ENCODE measurements at places on chromosomes 12 and 14. TPM values are rescaled to one million over a fixed set of nuclear protein-coding genes. Genes with fewer than 3 reads are reported as not detected.

- no peak for DNase-seq
Measured at GRCh38 chr14:100723135-100723829, 3.4 kb upstream of the DLK1 start.

The NPC2 gene
- polyA plus RNA-seq = 170 TPM

DNA sequence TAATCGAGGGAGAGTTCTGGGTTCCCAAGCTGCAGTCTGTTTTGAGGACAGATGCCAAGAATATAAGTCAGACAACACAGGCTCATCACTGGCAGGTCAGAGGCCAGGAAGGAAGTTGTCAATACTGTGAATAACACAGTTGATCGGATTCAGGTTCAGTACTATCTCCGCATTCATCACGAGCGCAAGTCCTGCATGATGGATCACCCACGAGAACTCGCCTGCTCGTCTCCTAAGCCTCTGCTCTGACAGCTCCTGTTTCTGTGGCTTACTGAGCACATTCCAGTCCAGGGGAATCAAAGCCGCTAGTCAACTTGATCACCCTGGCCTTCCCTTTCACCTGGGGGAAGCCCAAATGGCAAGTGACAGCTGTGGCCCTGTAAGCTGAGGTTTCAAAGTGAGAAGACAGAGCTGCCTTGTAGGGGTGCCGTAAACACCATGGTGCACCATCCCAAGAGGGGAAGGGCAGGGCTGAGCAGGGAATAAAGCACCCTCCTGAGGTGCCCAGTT lies 60.1 kb upstream of the DICER1 start:
- no peak for DNase-seq

GRCh38 chr12:40225984-40226602 lies 1.3 kb downstream of the LRRK2 start:
- DNase-seq = no peak

- no peak for DNase-seq
Measured at GRCh38 chr12:15928870-15929571, 17.9 kb downstream of the DERA start.

DNA sequence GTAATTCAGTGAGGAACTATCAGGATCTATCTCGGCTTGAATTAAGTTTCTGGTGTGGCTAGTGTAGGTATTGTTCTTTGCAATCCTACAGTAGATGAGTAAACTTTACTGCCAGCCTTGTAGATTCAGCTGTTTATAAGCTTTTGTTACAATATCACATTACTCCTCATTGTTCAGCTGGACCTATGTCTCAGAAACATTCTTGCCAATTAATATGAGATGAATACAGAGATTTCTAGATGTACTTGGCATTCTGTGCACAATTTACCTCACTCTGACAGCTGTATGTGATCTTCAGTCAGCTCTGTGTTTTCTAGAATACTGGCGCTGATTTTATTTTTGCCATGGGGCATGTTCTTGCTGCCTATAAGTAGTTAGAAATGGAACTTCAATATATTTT lies 55.7 kb downstream of the METTL25 start:
- DNase-seq = no peak

- no peak for DNase-seq
Measured at GRCh38 chr14:68846466-68846865, 53.6 kb upstream of the ZFP36L1 start.

GRCh38 chr12:1646569-1647284 lies 17.7 kb downstream of the WNT5B start:
- DNase-seq = no peak

GRCh38 chr12:119713551-119714031 lies 45.7 kb downstream of the PRKAB1 start:
- DNase-seq = no peak

The HOXC4 gene
- 0.32 TPM for polyA plus RNA-seq

The GARIN6 gene
- not detected for polyA plus RNA-seq

GRCh38 chr12:19142499-19142898 lies 13.0 kb downstream of the PLEKHA5 start:
- no peak for DNase-seq

DNA sequence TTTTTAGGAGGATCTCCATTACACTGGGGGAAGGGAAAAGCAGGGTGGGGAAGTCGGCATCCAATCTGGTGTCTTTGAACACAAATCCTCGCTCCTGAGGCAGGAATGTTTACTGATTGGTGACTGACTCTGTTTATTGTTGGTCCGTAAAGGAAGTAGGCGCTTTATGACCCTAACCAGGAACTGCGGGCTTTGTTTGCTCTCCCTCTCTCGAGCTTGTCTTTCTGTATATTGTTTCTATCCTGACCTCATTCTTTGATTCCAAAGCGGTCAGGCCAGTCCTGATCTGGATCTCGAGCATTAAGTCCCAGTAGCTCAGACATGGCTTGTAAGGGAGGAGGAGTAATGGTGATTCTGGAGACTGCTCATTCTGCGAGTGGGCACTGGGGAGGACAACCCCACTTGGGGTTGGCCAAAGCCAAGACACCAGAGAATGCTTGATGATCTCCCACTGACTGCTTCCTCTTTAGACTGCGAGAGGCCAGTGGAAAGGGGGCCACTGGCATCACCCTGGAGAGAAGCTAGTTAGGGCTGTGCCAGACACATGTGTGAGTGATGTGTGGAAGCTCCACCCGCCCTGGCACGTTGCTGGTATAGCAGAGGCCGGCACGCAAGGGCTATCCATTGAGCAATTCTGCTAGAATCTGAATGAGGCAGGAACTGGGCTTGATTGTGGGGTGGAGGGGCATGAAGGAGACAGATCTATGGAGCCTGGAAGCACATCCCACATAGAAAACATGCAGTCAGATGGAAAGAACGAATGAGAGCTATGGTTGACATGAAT lies 194.6 kb downstream of the PAX9 start:
- peak; percentile 13 for DNase-seq

The FAR2 gene
- polyA plus RNA-seq = 2.5 TPM

GRCh38 chr14:29755311-29756018 lies 172.2 kb downstream of the PRKD1 start:
- DNase-seq = no peak

DNA sequence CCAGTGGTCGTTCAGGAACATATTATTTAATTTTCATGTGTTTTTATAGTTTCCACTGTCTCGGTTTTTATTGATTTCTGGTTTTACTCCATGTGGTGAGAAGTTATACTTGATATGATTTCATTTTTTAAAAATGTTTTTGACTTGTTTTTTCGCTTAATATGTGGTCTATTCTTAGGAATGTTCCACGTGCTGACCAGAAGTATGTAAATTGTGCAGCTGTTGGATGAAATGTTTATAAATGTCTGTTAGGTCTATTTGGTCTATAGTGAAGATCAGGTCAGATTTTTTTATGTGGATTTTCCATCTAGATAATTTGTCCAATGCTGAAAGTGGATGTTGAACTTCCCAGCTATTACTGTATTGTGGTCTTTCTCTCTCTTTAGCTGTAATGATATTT lies 433.8 kb upstream of the MIS18BP1 start:
- DNase-seq = no peak

The TRMT5 gene
- polyA plus RNA-seq = 3.2 TPM

The AMDHD1 gene
- polyA plus RNA-seq = 0.50 TPM

GRCh38 chr12:22047494-22047893 lies 1.5 kb downstream of the CMAS start:
- DNase-seq = no peak

DNA sequence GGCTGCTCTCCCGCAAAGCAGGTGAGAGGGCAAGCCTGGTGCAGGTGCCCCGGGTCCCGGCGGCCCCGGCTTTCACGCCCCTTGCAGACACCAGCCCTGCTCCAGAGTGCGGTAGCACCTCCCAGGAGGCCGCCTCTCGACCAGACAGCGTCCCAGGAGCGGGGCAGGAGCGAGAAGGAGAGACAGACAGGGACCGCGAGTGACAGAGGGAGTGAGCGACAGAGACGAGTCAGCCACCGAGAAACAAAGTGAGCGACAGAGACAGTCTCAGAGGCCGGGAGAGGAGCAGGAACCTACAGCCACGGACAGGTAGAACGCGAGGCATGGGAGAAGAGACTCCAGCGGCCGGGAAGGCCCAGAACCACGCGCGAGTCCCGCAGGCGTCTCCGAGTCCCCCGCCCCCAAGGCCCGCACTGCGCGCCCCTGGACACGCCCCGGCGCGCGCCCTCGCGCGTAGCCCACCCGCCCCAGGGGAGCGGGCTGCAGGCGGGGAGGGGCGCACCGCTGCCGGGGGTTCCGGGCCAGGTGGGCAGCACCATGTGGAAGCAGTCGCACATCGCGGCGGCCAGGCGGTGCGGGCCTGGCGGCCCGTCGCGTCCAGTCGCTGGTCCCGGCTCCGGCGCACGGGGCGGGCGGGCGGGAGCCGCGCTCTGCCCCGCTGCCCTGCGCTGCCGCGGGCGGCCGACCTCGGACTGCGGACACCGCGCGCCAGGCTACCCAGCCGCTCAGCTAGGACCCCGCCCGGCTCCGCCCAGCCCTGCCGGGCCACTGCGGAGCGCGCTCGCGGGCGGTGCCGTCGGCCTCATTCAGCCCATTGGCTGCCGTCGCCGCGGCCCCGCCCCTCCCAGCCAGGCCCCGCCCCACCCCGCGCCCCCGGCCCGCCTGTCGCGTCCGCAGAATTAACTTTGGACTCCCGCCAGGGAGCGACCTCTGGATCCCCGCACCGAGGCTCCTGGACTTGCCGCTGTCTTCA lies at the start of gene AHNAK2:
AHNAK2 (minus strand) TSS at position 694 of the 973 bp plus-strand sequence; CDS start at position 557, 137 bp downstream.
- DNase-seq = peak; percentile 90

The TAS2R7 gene
- 0.07 TPM for polyA plus RNA-seq

The IFNG-AS1 gene
- polyA plus RNA-seq = 0.79 TPM

DNA sequence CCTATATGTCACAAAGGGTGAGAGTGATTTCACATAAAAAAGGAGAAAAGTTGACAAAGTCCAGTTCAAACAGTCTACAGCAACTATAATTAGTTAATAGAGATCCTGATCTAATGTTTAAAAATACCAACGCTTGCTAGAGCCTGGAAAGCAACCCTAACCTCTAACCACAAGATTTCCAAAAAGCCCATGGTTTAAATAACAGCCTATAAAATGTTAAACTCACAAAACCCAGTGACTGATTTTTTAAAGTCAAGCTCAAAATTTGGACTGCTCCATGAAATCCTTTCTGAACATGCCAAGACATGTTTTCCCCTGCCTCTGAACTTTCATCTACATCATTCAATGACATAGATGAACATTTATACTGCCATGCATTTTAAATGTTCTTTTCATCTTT lies 81.6 kb downstream of the PLEKHG7 start:
- no peak for DNase-seq

All from right cardiac atrium (tissue), 5 donors.